ENCODE measurements at places on chromosomes 1 and 21. TPM values are rescaled to one million over a fixed set of nuclear protein-coding genes. Genes with fewer than 3 reads are reported as not detected.

- no peak for DNase-seq
Observed at GRCh38 chr1:240104672-240105071, 13.0 kb downstream of the FMN2 start.

- no peak for DNase-seq
Observed at GRCh38 chr1:56142301-56142700, 437.1 kb downstream of the PLPP3 start.

- no peak for DNase-seq
Observed at GRCh38 chr21:36072453-36073162, 2.8 kb downstream of the CBR1 start.

- no peak for DNase-seq
Observed at GRCh38 chr1:86499987-86500593, 31.4 kb downstream of the CLCA1 start.

GRCh38 chr1:43861988-43862735 is 71.4 kb upstream of the ARTN start:
- no peak for DNase-seq

GRCh38 chr1:184407816-184408510 is 21.1 kb downstream of the C1orf21 start:
- peak; percentile 3 for DNase-seq

- peak; percentile 82 for DNase-seq
Observed at GRCh38 chr1:32335790-32336590, at the start of gene MARCKSL1. Gene MARCKSL1 (minus strand): TSS chr1:32336233. CDS start chr1:32336033, 200 bp downstream.

DNA sequence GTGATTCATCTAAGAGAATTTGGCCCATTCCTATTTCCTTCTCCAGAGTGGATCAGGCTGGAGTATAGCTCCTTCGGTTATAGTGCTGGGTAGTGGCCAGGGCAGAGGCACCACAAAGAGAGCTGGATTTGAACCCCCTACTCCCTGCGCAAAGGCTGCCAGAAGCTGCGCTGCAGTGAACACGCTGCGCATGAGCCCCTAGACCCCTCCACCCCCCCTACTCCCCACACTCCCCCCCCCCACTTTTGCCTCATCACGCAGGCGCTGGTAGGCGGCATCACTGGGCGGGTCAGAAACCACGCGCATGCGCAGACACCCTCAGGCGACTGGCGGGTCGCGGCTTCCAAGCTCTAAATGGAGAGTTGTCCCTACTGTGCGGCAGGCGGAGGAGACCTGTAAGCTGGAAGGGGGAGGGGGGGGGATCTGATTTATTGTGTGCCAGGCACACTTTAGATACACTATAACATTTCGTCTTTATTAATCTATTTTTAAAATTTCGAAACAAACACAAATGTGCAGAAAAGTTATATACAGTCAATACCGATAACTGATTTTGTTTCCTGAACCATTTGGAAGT is 38.7 kb upstream of the HMGN1 start:
- peak; percentile 95 for DNase-seq

DNA sequence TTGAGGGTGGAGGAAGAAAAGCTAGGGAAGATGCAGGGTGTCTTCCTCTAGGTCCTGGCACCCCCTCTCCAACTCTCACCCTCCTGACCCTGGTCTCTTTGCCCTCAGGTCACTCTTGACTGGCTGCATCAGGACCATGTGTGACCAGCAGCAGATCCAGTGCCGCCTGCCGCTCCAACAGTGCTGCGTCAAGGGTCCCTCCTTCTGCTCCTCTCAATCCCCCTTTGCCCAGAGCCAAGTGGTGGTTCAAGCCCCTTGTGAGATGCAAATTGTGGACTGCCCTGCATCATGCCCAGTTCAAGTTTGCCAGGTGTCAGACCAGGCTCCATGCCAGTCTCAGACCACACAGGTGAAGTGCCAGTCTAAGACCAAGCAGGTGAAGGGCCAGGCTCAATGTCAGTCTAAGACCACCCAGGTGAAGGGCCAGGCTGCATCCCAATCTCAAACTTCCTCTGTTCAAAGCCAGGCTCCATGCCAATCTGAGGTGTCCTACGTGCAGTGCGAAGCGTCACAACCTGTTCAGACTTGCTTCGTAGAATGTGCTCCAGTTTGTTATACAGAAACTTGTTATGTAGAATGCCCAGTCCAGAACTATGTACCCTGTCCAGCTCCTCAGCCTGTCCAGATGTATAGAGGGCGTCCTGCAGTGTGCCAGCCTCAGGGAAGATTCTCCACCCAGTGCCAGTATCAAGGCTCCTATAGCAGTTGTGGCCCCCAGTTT is 1.8 kb downstream of the KPRP start:
- no peak for DNase-seq

The BEND5 gene
- 3.1 TPM for total RNA-seq

The HNRNPU gene
- 753 TPM for total RNA-seq

The FAM72C gene
- 3.4 TPM for total RNA-seq

The OR2L8 gene
- total RNA-seq: not detected

The SEC16B gene
- 0.46 TPM for total RNA-seq

The JAK1 gene
- 70.3 TPM for total RNA-seq

The SELENOF gene
- total RNA-seq: 291 TPM

Measured in Daoy (cell line).